Right renal cortex interstitium (tissue), 3 donors: ENCODE measurements at places on chromosomes 4 and X. TPM values are rescaled to one million over a fixed set of nuclear protein-coding genes. Genes with fewer than 3 reads are reported as not detected.

- no peak for DNase-seq
Measured at GRCh38 chrX:28659269-28659668, 72.0 kb downstream of the IL1RAPL1 start.

DNA sequence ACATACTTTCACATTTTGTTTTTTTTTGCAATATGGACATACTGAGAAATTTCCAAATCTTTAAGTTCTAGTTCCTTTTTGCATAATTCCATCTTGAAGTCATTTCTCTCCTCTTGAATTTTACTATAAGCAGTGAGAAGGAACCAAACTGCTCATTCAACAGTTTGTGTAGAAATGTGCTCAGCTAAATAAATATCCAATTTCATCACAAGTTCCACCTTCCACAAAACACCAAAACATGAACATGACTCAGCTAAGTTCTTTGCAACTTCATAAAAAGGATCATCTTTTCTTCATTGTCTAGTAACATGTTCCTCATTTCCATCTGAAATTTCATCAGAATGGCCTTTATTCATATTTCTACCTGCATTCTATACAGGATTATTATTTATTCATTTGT is 77.3 kb upstream of the FGF13 start:
- DNase-seq = no peak

S100P gene
- polyA plus RNA-seq = 10.9 TPM

GRCh38 chr4:80529026-80529425 is 193.5 kb downstream of the CFAP299 start:
- no peak for DNase-seq

NSG1 gene
- polyA plus RNA-seq = 4.5 TPM

GRCh38 chrX:68109162-68109561 is 324.1 kb downstream of the OPHN1 start:
- no peak for DNase-seq

RTL9 gene
- polyA plus RNA-seq = 0.35 TPM

DNA sequence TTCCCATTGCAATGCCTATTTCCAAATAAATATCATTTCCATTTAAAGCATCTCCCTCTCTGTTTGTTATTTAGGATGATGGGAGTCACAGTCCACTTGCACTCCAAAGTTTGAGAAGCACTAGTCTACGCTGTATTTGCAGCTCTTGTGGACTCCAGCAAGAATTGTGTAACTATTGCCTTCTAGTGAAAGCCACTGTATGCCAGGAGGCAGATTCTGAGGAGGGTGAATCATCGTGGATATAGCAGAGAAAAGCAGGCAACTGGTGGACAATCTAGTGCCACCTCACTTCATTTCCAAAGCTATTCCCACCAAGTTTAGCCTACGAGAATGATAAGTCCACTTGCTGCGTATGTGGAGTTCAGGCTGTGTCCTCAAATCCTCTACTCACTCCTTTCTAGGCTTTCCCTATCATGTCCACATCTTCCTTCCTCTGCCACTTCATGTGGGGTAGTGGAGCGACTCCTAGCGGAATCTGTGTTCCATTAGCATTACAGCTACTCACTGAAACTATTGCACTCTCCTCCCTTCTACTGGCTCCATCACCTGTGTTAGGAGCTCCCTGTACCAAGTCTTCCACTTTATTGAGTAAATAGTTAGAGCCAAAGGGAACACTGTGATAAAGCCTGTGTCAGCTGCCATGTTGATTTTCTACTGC is 501.8 kb upstream of the GALNT7 start:
- DNase-seq = no peak

DNA sequence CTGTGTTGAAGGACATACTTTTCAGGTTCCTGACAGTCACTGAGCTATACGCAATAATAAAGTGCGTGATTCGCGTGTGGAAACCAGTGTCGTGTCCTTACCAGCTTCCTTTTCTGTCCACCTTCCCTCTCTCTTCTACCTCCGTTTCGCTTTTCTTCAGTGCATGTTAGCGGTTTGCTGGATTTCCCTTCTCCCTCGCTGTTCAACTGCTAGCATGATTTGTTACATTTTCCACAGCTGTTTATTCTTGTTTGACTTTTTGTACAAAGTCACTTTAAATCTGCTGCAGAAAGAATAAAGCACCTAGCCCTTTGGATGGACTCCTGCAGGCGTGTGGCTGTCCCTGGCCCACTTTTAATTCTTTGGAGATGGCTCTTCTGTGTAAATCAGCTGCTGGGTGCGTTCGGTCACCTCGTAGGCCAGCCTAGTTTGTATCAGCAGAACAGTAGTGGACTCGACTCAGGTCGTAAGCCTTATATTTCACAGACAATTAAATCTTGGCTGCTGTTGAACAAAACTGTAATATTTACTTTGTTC is 8.9 kb upstream of the HAND2 start:
- DNase-seq = no peak

DNA sequence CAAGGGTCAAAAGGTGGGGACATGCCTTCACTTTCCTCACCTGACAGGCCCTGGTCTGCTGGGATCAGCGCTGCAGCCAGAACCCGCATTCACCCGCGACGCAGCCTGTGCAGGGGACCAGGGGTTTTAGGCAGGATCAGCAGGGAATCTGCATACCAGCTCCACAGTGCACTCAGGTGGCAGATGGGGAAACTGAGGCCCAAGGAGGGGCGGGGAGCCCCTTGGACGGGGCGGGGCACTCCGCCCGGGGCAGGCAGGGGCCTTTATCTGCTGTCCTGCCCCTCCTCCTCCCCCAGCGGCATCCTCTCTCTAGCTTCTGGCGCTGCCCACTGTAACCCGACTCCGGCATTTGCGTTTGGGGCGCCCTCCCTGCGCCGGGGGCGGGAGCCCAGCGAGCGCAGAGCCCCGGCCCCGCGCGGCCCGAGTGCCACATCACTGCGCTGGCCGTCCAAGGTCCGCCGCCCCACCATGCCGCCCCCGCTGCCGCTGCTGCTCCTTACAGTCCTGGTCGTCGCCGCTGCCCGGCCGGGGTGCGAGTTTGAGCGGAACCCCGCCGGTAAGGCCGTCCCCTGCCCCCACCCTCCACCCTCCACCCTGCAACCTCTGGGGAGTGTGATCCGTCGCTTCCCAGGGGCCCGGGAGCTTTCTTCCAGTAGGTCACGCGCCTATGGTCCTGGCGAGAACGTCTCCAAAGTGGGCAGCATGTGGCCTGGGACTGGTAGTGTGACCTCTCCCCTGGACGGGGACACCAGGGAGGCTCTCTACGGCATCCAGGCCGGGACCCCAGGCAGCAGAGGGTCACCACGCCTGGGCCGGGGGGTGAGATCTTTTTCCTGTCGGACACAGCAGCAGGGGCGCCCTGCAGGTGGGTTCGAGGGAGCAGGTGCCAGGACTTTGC is at the start of gene CPZ:
CPZ (plus strand) TSS at position 400 of the 898 bp plus-strand sequence; CDS start at position 469, 69 bp downstream.
- DNase-seq = no peak

TMPRSS11F gene
- not detected for polyA plus RNA-seq
